ENCODE measurements at places on chromosomes 5 and 9. TPM values are rescaled to one million over a fixed set of nuclear protein-coding genes. Genes with fewer than 3 reads are reported as not detected.

The PCDHGA1 gene
- total RNA-seq, result not detected

GRCh38 chr5:93800988-93801811 lies 59.8 kb upstream of the POU5F2 start:
- DNase-seq, result no peak

The GNAQ gene
- 26.1 TPM for total RNA-seq

GRCh38 chr5:66553916-66554575 lies 42.1 kb upstream of the MAST4 start:
- DNase-seq, result peak; percentile 62

DNA sequence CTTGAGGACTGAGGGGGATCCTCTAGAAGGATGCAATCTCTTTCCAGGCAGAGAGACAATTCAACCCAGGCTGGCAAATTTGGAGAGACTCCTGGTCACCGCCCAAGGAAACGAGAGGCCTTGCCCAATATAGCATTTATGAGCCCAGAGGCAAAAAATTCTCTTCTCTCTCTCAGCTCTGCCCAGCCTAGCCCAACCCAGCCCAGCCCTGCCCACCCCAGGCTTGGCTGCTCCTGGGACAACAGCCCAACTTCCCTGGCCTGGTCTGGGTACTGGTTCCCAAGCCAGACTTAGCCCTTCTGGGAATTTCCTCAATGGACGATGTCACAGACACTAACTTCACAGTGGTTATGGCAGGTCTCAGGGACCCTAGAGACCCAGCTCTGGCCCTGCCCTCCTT lies 116.5 kb downstream of the PSD2 start:
- no peak for DNase-seq

DNA sequence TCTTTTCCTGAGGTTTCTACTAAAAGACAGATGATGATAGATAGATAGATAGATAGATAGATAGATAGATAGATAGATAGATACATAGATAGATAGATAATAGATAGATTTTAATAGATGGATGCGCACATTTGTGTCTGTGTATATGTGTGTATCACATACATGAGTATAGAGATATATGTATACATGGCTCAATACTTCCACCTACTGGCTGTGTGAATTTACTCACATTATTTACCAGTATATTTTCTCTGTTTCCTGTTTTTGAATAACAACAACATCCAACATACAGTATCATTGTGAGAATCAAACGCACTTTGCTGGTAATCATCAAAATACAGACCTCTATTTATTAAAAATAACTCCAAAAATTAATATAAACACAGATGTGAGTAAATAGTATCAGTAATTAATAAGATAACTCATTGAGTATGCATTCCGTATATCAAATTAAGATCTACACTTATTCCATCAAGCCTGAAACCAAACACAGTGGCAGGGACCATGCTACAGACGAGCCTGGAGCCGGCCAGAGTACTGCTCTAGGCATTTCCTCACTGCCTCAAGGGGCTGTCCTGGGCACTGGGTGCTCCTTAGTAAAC lies 338.0 kb downstream of the SEMA5A start:
- no peak for DNase-seq

The SLC46A2 gene
- total RNA-seq, result not detected

- DNase-seq, result no peak
These were observed 19.5 kb downstream of the ACTL7B start for GRCh38 chr9:108836319-108836718.

GRCh38 chr5:100520348-100520747 lies 14.8 kb upstream of the FAM174A start:
- DNase-seq, result no peak

The GLDC gene
- 7.1 TPM for total RNA-seq

The PTGR1 gene
- total RNA-seq, result 4.7 TPM

DNA sequence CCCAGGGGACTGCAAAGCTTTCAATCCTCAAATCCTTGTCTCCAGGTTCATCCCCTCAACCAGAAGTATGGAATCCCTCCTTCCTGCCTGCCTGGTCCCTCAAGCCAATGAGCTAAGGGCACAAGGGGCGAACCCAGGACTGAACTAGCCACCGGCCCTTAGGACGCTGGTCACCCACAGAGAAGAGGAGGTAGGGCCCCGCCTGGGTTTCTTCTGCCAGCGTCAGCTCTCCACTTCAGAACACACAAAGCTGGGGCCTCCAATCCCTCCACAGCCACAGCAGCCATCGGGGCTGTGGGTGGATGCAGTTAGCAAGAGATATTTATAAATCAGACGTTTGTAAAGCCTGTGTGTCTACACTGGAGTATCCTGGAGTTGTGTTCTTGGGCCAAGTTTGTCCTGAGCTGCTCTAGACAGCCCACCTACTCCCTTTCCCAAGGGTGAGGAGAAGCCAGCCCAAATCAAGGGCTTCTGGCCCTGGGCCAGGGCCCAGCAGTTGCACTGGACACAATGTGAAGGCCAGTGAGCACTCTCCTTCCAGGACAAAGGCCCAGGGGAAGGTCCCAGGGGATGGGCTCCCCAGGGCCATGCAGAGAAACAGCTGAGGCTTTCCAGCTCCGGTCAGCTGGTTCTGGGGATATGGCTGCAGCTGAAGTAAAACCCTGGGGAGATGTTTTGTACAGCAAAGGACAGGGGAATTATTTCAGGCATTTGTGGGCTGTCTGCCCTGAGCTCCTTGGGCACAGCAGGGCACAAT lies 18.9 kb downstream of the AMBP start:
- DNase-seq, result no peak

The FAM174A gene
- 5.8 TPM for total RNA-seq

DNA sequence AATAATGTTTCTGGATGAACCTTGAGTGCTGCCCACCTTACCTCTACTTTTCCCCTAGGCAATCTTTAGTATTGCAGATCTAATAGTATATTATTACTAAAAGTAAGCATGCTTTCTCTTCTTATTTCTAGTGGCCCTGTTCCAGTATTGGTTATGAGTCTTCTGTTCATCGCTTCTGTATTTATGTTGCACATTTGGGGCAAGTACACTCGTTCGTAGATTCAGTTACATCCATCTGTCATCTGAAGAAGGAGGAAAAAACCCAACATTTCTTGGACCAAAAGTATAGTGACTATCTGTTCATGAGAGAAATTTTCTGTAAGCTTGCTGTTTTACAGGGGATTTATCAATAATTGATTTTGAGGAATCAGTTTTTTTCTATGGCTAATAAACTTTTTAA lies 8.1 kb downstream of the SEC61B start:
- no peak for DNase-seq

GRCh38 chr9:124853605-124854143 lies 414 bp downstream of the WDR38 start:
- no peak for DNase-seq

GRCh38 chr9:92426501-92427145 lies 2.4 kb upstream of the OMD start:
- DNase-seq, result no peak

- no peak for DNase-seq
These were observed 119.7 kb upstream of the RPS23 start for GRCh38 chr5:82397741-82398320.

The GRXCR2 gene
- not detected for total RNA-seq

The CNTNAP3 gene
- not detected for total RNA-seq

The PRSS3 gene
- not detected for total RNA-seq

GRCh38 chr5:44565902-44566301 lies 176.7 kb upstream of the FGF10 start:
- DNase-seq, result no peak

The UBAC1 gene
- total RNA-seq, result 42.0 TPM

The INSYN2B gene
- not detected for total RNA-seq

- no peak for DNase-seq
These were observed 12.9 kb downstream of the ZNF618 start for GRCh38 chr9:113888976-113889375.

The ALG2 gene
- 18.6 TPM for total RNA-seq

DNA sequence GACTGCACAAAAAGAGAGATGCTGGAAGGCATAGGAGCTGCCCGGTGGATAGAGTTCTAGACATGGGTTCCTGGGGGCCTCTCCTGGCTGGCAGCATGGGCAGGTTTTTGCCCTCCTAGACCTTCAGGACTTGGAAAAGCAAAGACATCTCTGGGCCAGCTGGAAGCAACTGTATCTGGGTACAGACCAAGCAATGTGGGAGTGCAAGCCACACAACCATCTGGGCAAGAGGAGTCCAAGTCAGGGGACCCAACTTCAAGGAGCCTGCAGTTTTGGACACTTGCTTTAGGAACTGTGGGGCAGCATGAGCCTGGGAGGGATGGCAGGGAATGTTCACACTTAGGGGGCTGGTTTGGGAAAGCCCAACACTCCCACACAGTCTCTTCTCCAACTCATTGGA lies 323.3 kb downstream of the GADD45G start:
- no peak for DNase-seq

The PCDH12 gene
- total RNA-seq, result 1.7 TPM

GRCh38 chr5:123391009-123391408 lies 32.2 kb downstream of the CEP120 start:
- DNase-seq, result no peak

GRCh38 chr9:125655691-125656410 lies 51.2 kb downstream of the MAPKAP1 start:
- no peak for DNase-seq
